B cell (primary cell): ENCODE measurements at places on chromosomes 1 and 21. TPM values are rescaled to one million over a fixed set of nuclear protein-coding genes. Genes with fewer than 3 reads are reported as not detected.

The CELA3B gene
- not detected in 2 replicates for total RNA-seq

- no peak for DNase-seq
Observed at GRCh38 chr1:17080085-17080759, 26.4 kb upstream of the SDHB start.

DNA sequence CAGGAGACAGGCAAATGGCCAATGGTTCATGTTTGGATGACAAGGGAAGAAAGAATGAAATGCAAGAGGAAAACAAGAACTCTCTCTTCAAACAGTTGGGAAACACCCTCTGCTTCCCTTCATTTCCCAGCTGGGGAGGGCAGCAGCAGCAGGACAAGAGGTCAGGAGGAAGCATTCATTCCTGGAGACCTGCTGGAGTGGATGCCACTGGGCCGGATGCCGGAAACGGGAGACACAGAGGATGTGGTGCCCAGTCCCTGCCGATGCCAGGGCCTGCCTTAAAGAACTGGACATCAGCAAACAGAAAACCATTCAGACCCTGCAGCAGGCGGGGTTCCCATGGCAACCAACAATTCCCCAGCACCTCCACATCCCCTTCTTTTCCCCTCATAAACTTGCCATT is 102.3 kb upstream of the ZNF648 start:
- DNase-seq = no peak

The OLIG2 gene
- not detected in 2 replicates for total RNA-seq

DNA sequence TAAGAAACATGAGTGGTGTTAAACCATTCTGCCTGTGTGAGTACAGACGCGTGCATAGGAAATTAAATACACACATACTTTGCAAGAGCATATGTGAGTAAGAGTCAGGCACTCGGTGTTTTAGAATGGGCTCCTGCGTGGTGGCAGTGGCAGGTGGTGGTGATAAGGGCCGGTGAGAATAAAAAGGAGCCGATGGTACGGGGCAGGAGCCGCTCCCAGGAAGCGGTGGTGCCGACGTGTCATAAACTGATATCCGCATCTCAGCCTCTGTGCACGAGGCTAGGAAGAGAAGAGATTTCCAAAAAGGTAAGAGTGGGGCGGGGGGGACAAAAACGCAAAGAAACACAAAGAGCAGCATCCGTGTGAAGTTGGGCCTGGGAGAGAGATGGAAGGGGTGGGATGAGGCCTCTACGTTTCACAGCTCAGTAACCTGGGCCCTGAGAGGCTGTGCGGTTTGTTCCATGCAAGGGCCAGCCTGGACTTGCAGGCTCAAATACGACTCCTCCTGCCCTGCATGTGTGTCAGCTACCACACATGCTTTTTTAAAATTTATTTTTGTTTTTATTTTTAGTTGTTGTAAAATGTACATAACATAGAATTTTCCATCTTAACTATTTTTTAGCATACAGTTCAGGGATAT is 127.7 kb upstream of the COL6A1 start:
- DNase-seq = no peak

- DNase-seq = no peak
Observed at GRCh38 chr1:2449636-2450454, 26.2 kb upstream of the PLCH2 start.

DNA sequence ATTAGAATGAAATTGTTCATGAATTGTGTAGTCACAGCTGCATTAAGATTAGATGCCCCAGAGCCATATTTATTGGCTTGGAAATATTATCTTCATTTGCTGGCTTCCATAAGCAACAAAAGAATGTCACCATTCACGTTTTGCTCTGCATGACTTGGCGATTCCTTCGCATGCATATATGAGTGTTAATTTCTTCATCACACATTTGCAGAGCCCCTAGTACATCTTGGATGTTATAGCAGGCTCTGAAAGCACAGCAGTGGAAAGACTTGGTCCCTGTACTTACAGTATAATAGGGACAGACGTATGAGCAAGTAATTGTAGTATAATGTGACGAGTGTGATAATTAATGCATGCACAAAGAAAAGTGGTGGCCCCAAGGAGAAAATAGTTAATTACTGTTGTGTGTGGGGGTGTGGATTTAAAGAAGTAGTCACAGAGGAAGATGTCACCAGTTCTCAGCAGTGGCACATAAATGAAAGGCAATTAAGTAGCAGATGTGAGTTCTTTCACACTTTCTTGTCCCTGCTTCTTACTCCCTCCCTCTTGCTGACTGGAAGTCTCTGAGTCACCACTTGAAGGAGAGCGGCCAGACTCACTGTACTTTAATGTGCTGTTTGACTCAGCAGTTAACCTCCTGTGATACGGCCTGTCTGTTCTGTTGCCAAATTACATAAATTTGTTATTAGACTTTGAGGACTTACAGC is 21.0 kb downstream of the S100A10 start:
- DNase-seq = no peak

- DNase-seq = no peak
Observed at GRCh38 chr1:31926853-31927660, 11.1 kb downstream of the PTP4A2 start.
